Right atrium auricular region (tissue), 2 donors: ENCODE measurements at places on chromosomes 11 and 22. TPM values are rescaled to one million over a fixed set of nuclear protein-coding genes. Genes with fewer than 3 reads are reported as not detected.
A peak's percentile ranks its signal among the peaks of the same experiment; 100 is the strongest.

The AMPD3 gene
- total RNA-seq, result 2.8 TPM

The C11orf87 gene
- not detected for total RNA-seq

The MPZL3 gene
- total RNA-seq, result 2.0 TPM

GRCh38 chr22:46761017-46761416 lies 1.4 kb upstream of the TBC1D22A start:
- no peak for DNase-seq
- no peaks in the 10 kb centered on the region for H3K27me3 ChIP-seq
- H3K4me3 ChIP-seq, result no peak overlapping the region
- H3K27ac ChIP-seq, result no peak overlapping the region

DNA sequence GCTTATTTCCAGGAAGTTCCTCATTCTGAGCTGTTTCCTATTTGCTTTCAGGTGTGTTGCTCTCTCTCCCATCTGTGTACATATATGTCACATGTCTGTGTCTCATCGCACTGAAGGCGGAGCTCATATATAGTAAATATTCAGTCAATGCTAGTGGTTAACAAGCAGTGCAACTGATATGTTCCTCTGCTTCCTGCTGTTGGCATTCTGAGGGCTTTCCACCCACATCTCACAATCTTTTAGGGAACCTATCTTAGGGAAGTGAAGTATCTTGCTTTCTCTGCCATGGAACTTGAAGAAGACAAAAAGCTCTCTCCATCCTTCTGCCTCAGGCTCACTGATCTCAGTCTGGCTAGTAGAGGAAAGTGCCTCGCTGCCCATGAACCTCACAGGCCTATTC lies 139.8 kb downstream of the TTC17 start:
- no peak for DNase-seq
- no peak overlapping the region for H3K27ac ChIP-seq
- peaks cover 11% of the 10 kb centered on the region for H3K36me3 ChIP-seq
- H3K27me3 ChIP-seq, result no peaks in the 10 kb centered on the region
- H3K4me3 ChIP-seq, result no peak overlapping the region

- no peak overlapping the region for H3K27ac ChIP-seq
- no peak overlapping the region for H3K4me3 ChIP-seq
- no peaks in the 10 kb centered on the region for H3K4me1 ChIP-seq
- no peaks in the 10 kb centered on the region for H3K27me3 ChIP-seq
- no peak for DNase-seq
These were observed 24.3 kb upstream of the TRAF6 start for GRCh38 chr11:36534276-36534840.

The GAS2 gene
- total RNA-seq, result 9.7 TPM

GRCh38 chr11:65417702-65418430 lies 4.7 kb upstream of the NEAT1 start:
- no peaks in the 10 kb centered on the region for H3K27me3 ChIP-seq
- peak; percentile 80 for DNase-seq
- peak overlapping the region; percentile 95 for H3K4me3 ChIP-seq
- no peaks in the 10 kb centered on the region for H3K4me1 ChIP-seq

- H3K4me1 ChIP-seq, result no peaks in the 10 kb centered on the region
- H3K4me3 ChIP-seq, result no peak overlapping the region
- H3K27ac ChIP-seq, result no peak overlapping the region
- no peaks in the 10 kb centered on the region for H3K27me3 ChIP-seq
These were observed 32.7 kb downstream of the VSTM5 start for GRCh38 chr11:93817426-93818348.
